ENCODE measurements at places on chromosomes 1 and 21.

GRCh38 chr1:35807614-35808449 is at the start of gene AGO4:
Gene AGO4 (plus strand): TSS chr1:35808016. CDS start chr1:35808417, 401 bp downstream.
- peak; percentile 88 for DNase-seq

DNA sequence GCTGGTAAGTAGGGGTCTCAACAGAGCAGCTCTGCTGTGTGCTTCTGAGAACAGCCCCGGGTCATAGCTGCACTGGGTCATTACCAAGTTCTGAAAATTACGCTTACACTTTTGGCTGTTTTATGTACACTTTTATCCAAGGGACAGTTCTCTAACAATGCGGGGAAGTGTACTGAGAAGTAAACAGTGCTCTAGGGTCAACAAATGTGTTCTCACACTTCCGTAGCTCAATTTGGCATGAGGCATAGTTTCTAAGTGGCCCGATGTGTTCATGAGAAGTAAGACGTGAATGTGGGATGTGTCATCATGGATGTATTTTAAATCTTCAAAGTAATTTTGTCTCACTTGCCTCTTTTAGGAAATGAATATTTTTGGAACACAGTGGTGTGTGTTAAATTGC is 10.9 kb upstream of the VAMP3 start:
- DNase-seq = no peak

DNA sequence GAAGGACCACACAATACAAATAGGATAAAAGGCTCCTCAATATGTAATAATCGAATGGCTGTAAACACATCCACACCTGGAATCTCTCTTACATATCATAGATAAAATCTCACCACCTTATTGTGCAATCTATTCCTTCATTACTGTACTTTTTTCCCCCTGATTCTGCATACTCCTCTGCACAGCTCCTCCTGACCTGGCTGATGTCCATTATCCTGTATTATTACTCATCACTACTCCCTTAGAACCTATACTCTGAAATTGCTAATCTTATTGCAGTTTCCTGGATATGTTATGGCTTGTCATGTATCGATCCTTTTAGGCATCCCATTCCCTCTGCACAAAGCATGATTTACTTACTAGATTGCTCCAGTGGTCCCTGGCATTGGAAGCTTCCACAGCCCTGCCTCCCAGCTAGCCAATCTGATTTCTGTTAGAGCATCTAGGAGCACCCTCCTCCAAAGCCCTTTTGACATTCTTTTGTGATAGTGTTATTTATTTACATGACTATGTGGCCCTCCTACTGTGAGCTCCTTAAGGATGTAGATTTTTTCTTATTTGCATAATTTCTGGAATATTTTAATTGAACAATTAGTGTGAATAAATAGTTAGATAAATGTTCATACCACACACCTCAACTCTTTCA is 24.2 kb upstream of the PHGDH start:
- no peak for DNase-seq

GRCh38 chr1:178262120-178262500 is 168.2 kb downstream of the RASAL2 start:
- DNase-seq = peak; percentile 9

- DNase-seq = no peak
Observed at GRCh38 chr1:201022820-201023516, 546 bp downstream of the KIF21B start.

DNA sequence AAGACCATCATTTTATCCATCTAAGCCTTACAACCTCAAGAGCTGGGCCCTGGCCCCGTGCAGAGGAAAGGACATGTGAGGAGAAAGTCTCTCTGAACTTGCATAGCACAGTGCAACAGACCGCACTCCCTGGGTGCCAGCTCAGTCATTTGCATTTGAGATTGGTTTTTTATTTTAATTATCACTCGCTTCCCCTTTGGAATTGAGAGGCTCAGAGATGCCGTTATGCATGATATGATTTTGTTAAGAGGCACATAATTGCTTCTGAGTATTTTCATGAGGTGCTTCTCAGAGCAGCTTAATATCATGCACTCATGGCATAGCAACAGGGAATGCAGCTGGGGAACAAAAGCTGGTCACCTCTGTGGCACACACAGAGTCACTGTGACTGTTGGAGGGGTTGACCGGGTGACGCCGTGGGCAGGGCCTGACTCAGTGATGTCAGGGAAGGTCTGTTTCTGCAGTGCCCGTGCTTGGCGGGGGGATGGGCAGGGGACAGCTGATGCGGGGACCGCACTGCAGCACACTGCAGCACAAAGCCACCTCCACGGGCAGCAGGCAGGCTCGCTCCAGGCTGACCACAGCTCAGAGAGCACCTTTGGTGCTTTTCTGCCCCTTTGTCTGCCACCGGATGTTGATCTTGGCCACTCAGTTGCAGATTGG is 43.2 kb upstream of the VAMP3 start:
- DNase-seq = no peak

- no peak for DNase-seq
Observed at GRCh38 chr1:93828367-93828755, 50.6 kb downstream of the DNTTIP2 start.

GRCh38 chr1:164660412-164660772 is 101.4 kb downstream of the PBX1 start:
- no peak for DNase-seq

DNA sequence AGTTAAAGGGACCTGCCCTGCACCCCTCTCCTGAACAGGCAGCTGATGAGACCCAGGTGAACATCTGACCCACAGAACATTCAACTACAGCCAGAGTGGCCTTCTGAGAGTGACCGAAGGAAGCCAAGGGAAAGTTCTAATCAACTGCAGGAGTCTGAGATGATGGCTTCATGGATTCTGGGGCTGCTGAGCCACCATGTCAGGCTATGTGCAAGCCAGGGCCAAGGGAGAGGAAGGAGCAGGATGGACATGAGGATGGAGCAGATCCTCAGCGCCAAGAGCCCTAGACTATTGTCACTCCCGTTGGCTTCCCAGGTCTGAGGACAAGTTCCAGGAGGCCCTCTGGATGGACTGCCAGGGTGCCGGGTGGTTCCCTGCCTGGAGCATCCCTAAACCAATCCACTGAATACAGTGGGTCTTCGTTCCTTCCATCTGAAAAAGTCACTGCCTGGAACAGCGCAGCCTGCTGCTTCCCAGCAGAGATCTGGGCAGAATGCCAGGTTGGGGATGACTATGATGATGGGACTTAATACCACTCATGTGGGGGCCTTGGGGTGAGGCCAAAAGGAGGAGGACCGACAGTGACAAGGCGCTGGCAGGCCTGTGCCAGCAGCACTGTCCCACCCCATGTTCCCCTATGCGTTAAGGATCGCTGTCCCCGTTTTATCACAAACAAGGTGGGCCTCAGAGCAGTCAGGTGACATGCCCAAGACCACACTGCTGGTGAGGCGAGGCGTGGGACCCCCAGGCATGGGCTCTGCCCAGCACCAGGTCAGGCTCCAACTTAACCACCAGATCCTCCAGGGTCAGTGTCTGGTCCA is 19.8 kb downstream of the SPOCD1 start:
- peak; percentile 68 for DNase-seq

DNA sequence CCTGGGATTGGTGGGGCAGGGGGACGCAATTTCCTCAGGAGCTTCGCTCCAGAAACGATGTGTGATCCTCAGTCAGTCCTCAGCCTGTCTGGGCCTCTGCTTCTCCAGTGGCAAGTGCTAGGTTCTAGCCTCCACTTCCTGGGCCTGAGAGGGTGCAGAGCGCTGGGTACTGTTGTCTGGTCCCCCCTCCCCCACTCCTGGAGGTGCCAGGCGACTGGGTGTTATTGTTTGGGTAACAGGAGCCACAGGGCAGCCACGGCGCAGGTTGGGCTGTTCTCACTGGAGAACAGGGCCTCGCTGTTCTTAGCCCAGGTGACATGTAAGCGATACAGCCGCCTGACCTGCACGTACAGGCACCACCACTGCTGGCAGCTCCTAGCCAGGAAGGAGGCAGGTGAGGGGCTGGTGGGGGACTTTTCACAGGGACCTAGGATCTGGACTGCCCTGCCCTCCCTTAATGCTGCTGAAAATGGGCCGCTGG is 2.1 kb downstream of the RPS6KA1 start:
- DNase-seq = no peak

- DNase-seq = no peak
Observed at GRCh38 chr1:229199261-229200243, 71.4 kb upstream of the RAB4A start.

GRCh38 chr21:37668462-37669239 is 247.6 kb downstream of the KCNJ6 start:
- no peak for DNase-seq

- no peak for DNase-seq
Observed at GRCh38 chr21:30028537-30028936, 88.7 kb upstream of the GRIK1 start.

GRCh38 chr1:54408147-54409066 is 2.2 kb upstream of the SSBP3 start:
- DNase-seq = peak; percentile 85

- DNase-seq = peak; percentile 88
Observed at GRCh38 chr21:31117128-31117916, 79.0 kb upstream of the KRTAP19-8 start.

GRCh38 chr1:217944550-217944949 is 313.4 kb downstream of the SPATA17 start:
- DNase-seq = no peak

DNA sequence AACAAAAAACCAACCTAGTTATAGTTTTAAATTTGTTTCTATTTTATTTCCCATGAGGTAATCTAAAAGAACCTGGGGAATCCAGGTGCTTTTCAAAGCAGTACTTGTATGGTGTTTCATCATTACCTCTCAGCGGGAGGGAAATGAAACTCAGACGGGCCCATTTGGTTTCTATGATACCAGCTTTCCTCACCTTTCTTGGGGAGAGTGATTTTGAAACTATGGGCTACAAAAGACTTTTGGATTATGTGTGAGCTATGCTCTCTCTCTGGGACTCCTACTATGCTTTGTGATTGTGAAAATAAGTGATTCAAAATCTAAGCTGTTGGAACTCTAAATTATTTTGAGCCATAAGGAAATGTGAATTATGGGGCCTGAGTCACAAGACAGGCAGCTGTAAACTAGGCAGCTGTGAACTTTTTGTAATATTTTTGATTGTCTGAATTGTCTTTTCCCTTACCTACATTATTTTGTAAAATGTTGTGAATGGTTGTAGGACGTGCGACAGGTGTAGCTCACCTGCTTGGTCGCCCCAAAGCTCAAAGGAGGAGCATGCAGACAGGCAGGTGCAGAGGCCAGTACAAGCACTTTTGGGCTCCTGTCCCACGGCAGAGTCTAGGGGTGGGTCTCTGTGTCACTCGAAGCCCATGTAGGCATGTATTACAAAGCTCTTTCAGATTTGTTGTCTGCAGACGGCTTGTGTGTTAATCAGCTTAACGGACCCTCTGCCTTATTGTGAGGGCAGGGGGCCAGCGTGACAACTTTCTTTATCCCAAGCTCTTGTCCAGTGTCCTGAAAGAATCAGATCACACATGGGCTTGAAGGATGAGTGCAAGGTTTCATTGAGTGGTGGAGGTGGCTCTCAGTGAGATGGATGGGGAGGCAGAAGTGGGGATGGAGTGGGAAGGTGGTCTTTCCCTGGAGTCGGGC is 64.8 kb upstream of the BACH1 start:
- no peak for DNase-seq

DNA sequence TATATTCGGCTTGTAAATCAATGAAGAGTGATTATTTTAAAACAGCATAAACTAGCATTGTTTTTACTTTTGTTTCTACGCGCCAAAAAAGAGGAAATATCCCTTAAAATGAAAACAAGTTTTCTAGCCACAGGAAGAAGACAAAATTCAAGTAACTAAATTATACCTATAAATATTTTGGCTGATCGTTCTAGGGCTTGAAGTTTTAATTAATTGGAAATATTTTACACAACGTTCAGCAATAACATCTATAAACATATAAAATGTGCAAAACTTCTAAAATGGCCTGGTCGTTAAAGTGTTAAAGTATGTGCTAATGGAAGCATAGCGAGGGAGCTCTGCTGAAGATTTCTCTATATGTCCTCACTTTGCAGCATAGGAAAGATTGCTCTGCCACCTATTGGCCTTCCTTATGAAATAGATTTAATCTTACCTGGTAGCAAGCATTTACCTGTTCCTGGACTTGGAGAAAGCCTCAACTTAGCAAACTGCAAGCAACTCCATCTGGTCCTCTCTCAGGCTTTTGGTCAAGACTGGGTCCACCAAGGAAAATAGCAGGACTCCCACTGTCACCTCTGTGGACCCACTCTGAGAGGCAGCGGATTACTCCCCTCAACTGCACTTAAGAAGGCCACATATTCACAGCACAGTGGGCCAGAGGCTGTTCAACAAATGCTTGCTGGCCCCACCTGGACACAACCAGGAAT is 351.3 kb upstream of the RUNX1 start:
- peak; percentile 36 for DNase-seq

DNA sequence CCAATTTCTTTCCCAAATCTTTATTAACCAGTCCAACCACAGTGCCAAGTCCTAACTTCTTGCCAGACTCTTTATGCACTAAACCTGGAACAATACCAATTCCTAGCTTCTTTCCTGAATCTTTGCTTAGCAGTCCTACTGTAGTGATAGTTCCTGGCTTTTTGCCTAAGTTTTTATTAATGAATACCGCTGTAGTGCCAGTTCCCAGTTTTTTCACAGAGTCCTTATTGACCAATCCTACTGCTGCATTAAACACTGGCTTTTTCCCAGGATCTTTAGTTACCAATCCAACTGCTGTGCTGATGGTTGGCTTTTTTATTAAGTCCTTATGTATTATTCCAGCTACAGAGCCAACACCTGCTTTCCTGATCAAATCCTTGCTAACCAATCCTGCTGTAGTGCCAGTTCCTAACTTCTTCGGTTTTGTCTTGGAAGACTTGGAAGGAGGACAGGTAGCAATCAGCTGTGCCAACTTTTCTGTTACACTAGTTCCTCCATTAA is 80.8 kb downstream of the ASH1L start:
- no peak for DNase-seq

DNA sequence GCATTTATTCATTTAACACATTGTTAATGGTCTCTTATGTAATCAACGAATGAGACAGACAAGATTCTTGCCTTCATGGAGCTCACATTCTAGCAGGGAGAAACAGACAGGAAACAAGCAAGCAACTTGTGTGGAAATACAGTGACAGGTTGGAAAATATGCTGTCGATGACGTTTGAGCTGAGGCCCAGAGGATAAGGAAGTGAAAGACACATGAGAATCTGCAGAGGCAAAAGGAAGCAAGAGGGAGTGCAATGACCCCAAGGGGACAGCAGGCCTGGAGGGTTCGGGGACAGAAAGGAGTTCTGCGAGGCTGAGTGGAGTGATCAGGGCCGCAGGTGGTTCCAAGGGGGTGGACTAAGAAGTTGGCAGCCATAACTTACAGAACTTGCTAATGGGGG is 60.6 kb upstream of the AKT3 start:
- no peak for DNase-seq

GRCh38 chr1:228941666-228942065 is 206.4 kb downstream of the RHOU start:
- no peak for DNase-seq
